COR-L47 (cell line): ENCODE measurements at places on chromosomes 6 and 20.

- DNase-seq, result peak; percentile 69
Measured at GRCh38 chr6:36130667-36131510, 576 bp downstream of the MAPK13 start.

GRCh38 chr20:23655491-23656211 lies 17.9 kb upstream of the CST3 start:
- no peak for DNase-seq

DNA sequence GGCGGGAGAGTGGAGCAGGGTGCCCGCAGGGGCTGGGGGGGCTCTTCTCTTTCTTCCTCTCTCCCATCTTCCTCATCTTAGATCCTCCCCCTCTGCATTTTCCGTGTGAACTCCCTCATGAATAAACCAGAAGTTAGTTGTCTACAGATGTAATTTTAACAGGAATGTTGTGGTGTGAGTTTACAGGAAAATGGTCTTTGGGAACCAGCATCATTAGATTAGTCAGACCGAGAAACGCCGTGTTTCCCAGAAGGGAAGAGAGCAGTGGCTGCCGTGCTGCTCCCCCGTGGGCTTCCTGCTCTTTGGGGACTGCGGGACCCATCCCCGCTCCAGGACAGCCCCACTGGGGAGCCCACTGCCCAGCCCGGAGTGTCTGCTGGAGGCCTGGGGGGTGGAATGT lies 3.4 kb downstream of the MYT1 start:
- no peak for DNase-seq

GRCh38 chr6:26390531-26390930 lies 7.6 kb downstream of the BTN2A2 start:
- DNase-seq, result no peak

DNA sequence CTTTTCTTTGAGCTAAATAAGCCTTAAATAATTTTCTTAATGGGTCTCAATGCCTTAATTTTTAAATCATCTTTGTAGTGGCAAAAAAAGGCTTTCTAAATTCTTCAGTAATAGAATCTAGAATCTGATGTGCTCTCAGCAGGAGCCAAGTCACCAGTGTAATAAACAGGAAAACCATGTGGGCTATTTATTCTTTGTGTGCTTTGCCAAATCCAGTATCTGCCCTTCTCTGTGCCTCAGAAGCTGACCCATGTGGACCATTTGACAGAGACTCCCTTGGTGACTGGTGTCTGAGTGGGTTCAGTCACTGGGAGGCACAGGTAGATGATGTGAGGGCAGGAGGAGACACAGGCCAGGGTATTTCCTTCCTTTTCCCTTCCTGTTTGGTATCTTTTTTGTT lies 152.9 kb downstream of the PAK5 start:
- no peak for DNase-seq
